ENCODE measurements at places on chromosomes 5 and 9.

GRCh38 chr5:40762705-40763104 is 6.9 kb upstream of the TTC33 start:
- no peak for DNase-seq

- DNase-seq: peak; percentile 79
Observed at GRCh38 chr5:93677359-93677891, 64.0 kb downstream of the POU5F2 start.

DNA sequence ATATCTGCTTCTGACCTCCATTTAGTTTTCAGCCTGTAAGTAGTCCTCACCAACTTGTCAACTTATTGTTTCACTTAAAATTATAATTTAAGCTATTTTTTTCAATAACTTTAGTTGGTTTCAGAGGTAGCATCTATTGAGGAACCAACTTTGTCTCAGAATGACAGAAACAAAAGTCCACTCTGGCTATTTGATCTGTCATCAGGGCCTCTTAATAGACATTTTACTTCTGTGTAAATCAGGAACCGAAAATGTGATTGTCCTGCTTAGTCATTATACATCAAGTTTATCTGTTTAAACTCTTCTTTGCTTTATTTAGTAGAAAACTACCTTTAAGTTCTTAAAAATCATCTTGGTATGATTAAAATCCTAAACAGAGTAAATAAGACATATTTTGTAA is 820.8 kb upstream of the EDIL3 start:
- no peak for DNase-seq

- DNase-seq: no peak
Observed at GRCh38 chr9:107228496-107229039, 54.5 kb upstream of the RAD23B start.

DNA sequence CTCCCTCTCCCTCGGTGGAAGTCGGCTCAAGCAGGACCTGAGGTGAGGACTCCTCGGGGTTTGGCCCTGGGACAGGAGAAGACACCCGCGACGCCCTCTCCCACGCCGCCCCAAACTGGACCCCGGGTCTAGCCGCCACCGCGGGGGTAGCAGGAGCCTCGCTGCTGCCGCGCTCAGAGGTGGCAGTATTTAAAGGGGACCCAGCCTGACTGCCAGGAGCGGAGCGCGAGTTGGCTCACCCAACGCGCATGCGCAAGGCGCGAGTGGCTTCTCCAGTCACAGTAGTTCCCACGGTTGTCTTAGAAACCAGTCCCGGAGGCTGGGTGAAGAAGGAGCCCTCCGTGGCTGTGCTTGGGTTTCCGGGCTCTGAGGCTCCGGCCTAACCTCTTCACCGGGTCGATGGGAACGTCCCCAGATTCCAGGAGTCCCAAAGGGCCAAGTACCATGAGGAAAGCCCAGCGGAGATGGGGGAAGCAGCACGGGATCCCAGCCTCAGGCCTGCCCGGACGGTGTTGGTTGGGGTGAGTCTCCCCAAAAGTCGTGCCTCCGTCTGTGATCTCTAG is 477.8 kb downstream of the SPATA31A7 start:
- no peak for DNase-seq

GRCh38 chr5:17196697-17197096 is 20.7 kb upstream of the BASP1 start:
- DNase-seq: no peak

DNA sequence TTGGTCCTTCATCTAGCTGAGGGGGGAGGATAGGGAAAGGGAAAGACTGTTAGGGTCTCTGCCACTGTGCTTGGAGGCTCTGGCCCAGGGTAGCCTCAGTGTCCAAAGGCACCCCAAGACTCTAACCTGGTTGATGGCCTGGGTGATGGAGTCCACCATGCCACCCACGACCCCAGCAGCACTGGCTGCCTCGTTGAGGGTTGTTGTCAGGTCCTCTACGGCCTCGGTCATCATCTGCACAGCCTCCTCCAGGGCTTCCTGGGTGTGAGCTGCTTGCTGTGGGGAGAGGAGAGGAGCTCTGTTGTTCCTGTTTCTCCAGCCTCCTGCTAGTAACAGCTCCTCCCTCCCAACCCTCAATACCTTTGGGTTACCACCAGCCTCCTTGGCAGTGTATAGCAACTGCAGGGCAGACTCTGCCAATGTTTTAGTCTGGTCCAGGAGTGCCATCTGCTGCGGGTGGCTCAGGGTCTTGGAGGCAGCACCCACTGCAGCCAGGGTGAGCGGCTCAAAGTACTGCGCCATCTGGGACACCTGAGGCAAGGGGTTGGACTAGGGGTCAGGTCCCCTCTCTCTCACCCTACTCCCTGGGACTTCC is 16.2 kb upstream of the TPM2 start:
- no peak for DNase-seq

DNA sequence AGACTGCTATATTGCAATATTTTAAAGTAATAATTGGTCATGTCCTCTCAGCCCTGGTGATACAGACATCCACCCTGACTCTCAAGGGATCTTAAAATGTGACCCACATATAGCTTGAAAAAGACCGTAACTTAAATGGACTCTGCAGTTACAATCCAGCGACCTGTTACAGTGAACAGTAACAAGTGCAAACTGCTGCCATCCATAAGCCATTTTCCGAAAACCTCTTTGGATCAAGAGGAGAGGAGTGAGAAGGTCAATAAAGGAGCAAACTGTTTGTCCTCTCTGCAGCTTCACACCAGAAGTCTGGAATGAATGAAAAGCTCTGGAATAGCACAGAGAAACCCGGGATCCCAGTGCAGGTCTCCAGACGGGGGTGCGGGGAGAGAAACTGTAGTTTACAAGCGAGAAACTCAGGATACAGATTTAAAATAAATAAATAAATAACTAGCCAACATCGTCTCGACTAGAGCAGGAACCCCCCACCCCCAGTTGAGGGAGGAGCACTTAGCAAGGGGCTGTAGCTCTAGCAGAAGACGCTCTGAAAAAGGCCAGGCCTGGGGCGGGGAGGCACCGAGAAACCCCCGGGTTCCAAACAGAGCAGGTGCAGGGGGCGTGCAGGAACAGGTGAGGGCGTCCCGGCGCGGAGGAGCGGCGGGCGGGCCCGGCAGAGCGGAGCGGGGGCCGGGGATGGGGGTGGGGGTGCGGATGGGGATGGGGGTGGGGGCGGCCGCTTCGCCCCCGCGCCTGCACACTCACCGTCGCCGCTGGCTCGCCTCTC is 572 bp downstream of the ZDHHC21 start:
- peak; percentile 29 for DNase-seq

- DNase-seq: no peak
Observed at GRCh38 chr5:132656774-132657355, 1.1 kb upstream of the IL13 start.

GRCh38 chr5:172692451-172692850 is 51.4 kb downstream of the NEURL1B start:
- DNase-seq: no peak

- no peak for DNase-seq
Observed at GRCh38 chr5:90289837-90290236, 119.7 kb downstream of the CETN3 start.

- no peak for DNase-seq
Observed at GRCh38 chr9:7342229-7342628, 457.3 kb downstream of the DMAC1 start.

DNA sequence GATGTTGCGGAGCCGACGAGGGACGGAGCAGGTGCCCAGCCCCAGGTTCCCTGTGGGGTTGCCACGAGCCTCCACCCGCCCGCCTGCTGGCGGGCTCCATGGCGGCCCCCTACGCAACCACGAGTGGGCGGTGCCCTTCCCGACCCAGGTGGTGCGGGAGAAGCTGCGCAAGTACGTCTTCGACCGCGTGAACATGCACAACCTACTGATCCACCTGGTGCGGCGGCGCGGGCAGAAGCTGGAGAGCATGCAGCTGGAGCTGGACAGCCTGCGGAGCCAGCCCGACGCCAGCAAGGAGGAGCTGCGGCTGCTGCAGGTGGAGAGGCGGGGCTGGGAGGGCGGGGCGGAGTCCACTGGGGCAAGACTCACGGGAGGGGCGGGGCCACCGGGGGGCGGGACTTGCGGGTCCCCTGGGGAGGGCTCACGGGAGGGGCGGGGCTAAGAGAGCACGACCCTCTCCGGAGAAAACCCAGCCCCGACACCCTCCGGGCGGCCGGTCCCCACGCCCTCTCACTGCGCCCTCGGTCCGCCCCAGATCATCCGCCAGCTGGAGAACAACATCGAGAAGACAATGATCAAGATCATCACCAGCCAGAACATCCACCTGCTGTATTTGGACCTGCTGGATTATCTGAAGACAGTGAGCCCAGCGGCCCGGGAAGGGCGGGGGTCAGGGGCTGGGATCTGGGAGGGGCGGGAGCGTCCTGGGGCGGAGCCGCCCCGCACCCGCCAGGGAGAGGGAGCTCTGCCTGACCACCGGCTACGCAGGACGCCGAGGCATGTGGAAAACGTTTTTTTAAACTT is 3.9 kb downstream of the CCDC183 start:
- peak; percentile 61 for DNase-seq

GRCh38 chr9:24011881-24012280 is 185.8 kb upstream of the ELAVL2 start:
- no peak for DNase-seq

- no peak for DNase-seq
Observed at GRCh38 chr5:76467216-76467615, 64.1 kb downstream of the IQGAP2 start.

GRCh38 chr5:54383225-54383901 is 72.1 kb upstream of the HSPB3 start:
- DNase-seq: no peak

DNA sequence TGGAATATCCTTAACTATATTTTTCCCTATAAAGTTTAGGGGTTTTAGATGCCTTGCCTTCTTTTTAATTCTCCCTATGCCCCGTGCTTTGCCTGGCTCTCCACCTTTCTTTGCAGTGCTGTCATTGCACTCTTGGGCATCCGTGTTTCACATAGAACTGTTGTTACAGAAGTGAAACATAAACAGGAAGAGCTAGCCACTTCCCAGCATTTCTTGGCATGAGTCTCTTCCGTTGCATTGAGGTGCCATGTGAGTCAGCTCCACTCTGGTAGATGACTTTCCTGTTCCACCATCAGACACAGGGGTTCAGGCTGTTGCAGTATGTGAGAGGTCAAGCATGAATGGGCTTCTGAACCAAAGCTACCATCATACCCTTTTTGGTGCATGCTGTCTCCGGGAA is 73.4 kb downstream of the ANGPTL2 start:
- peak; percentile 81 for DNase-seq

- DNase-seq: no peak
Observed at GRCh38 chr9:117044241-117044640, 357.1 kb downstream of the TRIM32 start.

- DNase-seq: peak; percentile 57
Observed at GRCh38 chr5:89211836-89212235, 328.9 kb upstream of the MEF2C start.

GRCh38 chr9:86708918-86709835 is 238.1 kb downstream of the GAS1 start:
- no peak for DNase-seq

GRCh38 chr9:34318163-34318790 is 10.8 kb downstream of the KIF24 start:
- no peak for DNase-seq

- no peak for DNase-seq
Observed at GRCh38 chr9:84303061-84303460, 37.5 kb downstream of the SLC28A3 start.

DNA sequence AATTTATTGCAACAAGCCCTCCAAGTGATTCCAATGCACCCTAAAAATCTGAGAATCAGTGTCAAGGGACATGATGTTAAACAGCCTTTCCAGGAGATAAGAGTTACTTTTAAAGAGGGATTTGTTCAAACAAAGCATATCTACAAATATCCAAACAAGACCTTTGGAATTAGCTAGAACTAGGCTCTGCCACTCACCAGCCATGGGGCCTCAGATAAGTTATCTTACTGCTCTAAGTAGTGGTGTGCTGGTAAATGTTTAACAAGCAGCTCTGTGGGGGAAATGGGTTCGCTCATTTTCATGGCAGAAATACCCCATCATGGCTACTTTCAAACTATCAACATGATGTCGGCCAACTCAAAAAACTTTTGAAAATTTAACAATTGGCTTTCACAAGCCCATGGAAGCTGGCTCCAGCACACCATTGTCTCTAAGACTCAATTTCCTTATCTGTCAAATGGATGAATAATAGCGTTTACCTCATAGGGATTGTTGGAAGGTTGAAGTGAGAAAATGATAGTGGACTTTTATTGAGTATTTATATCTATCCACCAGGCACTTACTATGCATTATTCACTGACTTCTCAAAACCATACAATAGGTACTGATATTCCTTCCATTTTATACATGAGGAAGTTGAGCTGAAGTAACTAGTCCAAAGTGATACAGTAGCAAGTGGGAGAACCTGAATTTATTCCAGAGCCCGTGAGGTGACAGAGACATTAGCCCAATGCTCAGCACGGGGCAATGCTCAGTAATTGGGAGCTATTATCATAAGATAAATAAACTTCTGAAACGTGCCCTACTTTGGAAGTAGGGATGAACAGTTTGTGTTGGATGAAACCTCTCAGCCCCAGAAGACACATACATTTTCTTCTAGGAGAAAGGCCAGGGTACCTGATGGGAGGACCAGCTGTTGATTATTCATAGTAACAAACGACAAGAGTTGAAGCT is 43.2 kb downstream of the SH3RF2 start:
- no peak for DNase-seq

DNA sequence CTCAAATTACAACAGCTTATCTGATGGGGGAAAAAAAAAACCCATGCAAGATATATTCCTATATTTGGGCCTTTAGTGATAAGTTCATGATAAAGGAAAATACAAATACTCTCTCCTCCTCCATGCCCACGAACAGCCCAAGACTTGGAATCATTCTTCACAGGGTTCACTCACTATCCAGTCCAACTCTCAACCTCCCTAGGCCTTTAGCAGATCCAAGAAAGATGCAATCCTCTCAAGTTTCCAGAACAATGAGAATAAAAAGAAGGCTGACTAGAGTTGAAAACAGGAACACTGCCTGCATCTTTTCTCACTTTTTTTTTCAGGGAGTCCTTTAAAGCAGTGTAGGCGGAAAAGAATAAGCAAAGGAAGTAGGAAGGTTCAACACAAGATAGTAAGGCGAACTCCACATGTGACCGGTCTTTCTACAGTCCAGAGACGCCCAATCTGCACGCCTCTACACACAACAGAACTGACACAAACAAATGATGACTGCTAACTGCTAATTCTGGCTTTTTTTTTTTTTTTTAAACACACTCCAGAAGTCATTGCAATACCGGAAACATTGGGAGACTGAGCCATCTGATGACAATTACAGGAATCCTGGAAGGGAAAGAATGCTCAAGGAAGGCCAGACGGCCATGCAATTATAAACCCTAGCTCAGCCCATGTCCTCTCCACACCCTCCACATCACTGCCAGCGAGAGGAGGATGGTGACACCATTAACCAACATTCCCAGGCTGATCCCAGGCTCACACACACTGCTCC is 75.4 kb downstream of the BNC2 start:
- peak; percentile 72 for DNase-seq

GRCh38 chr9:88875400-88876120 is 115.7 kb upstream of the S1PR3 start:
- DNase-seq: no peak

GRCh38 chr5:159359408-159359807 is 29.1 kb upstream of the IL12B start:
- no peak for DNase-seq

- no peak for DNase-seq
Observed at GRCh38 chr5:31767335-31768031, 128.6 kb downstream of the PDZD2 start.

GRCh38 chr9:28105001-28105400 is 531.7 kb upstream of the C9orf72 start:
- DNase-seq: no peak

GRCh38 chr5:67401172-67401571 is 204.6 kb upstream of the CD180 start:
- no peak for DNase-seq

Measured in AG08396 (cell line).